Stimulated activated CD8-positive, alpha-beta memory T cell treated with anti-CD3 and anti-CD28 coated beads, Interleukin-4, amount 100 ng/mL, for 4 hours (primary cell): ENCODE measurements at places on chromosomes 3 and 15.

DNA sequence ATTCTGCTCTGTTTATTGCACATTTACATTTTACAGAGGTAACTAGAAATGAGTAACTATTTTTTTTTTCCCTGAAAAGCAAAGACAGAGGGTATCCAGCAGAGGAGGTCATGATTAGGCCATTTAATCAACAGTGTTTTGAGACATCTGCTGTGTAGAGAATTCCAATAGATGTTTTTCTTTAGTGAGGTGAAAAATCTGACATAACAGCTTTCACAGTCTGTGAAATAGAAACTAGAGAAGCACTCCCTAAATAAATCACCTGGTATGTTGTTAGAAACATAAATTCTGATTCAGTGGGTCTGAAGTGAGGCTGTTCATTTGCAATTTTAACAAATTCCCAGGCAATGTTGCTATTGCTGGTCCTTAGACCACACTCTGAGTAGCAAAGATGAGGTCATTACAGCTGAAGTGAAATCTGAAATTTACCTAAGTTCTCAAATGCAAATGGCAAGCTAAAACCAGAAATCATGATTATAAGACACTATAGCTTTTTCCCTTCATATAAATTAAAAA lies 329.2 kb upstream of the LRRC3B start:
- no peak for DNase-seq

DNA sequence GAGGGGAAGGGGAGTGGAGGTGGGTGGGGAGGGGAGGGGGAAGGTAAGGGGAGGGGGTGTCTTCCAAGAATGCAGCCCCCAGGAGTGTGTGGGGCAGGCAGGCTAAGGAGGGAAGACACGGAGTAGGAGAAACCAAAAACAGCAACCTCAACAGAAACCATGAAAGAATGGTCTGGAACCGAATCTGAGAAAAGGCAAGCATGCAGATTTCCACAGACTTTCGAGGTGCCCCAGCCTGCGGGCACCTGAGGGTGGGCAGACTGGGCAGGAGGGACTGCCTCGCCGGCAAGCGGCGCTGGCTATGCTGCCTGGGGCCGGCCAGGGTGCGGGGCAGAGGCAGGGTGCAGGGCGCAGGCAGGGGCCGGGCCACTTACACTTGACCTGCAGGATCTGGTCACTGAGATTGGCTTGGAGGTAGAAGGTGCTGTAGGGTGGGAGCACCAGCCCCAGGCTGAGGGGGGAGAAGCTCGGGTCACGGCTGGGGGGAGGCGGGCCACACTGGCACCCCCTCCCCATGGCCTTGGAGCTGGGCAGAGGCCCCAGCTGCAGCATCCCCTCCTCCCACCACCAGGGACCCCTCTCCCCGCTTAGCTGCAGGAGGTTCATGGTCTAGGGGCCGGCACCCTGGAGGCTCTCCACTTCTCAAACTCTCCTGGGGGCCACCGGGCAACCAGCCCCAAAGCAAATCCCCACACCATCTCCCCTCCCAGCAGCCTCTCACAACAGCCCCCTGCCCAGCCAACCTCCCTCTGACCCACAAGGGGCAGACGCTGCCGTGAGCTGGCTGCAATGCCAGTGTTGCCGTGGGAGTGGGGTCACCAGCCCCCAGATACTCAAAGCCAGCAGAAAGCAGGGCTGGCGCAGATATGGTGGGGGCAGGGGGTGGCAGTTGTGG lies 15.3 kb upstream of the TMEM115 start:
- no peak for DNase-seq

- no peak for DNase-seq
These were observed 5.2 kb upstream of the GJD2 start for GRCh38 chr15:34759992-34760391.

DNA sequence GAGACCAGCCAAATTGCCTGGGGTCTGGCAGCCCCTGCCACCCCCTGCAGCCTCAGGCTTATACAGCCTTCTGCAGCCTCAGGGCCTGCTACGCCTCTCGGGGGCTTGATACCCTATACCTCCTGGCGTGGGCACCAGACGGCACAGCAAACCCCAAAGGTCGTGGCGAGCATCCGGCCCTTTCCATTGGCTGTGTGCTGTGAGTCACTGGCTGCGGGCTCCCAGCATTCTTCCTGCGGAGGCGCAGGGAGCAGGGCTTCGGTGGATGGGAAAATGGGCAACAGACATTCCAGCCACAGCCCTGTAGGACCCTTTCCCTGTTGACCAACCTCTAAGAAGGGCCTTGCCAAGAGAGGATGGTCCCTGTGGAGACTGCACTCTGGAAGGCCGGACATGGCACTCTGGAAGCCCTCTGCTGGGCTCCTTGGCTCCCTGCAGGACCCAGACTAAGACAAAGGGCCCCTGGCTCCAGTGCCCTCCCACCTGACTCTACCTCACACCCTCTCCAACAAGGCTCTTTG lies 59.6 kb downstream of the ITGA11 start:
- DNase-seq, result no peak

GRCh38 chr3:193240850-193241706 lies at the start of gene PLAAT1:
PLAAT1 (plus strand) TSS chr3:193241222; CDS start chr3:193255651, 14,429 bp downstream.
- no peak for DNase-seq

- no peak for DNase-seq
These were observed 42.4 kb downstream of the SEC22A start for GRCh38 chr3:123244128-123244527.

DNA sequence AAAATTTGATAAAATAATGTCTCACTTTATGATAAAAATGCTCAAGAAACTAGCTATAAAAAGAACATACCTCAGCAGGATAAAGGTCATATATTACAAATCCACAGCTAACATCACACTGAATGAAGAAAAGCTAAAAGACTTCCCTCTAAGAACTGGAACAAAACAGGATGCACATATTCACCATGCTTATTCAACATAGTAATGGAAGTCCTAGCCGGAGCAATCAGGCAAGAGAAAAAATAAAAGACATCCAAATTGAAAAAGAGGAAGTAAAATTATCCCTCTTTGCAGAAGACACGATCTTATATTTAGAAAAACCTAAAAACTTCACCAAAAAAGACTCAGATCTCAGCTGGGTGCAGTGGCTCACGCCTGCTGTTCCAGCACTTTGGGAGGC lies 34.0 kb downstream of the SENP7 start:
- no peak for DNase-seq

DNA sequence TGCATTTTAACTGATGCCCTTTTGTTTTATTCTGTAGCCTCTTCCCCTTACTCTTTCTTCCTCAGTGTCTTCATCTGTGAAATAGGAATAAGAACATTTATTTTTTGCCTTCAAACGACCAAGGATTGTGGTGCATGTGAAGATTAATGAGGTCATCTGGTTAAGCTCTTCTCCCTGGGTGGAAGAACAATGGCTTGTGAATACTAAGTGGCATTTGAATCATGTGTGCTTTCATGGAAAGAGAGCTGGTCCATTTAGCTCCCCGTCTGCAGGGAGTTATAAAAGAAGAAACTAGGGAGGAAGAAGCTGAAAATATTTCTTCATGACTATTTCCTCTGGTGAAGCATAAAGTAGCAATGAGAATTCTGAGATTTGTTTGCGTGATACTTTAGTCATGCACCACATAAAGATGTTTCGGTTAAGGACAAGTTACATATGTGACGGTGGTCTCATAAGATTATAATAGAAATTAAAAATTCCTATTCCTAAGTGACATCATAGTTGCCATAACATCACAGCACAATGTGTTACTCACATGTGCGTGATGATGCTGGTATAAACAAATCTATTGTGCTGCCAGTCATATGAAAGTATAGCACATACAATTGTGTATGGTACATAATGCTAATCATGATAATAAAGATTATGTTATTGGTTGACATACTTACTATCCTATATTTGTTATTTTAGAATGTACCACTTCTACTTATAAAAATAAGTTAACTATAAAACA lies 374.3 kb downstream of the RBMS3 start:
- no peak for DNase-seq

DNA sequence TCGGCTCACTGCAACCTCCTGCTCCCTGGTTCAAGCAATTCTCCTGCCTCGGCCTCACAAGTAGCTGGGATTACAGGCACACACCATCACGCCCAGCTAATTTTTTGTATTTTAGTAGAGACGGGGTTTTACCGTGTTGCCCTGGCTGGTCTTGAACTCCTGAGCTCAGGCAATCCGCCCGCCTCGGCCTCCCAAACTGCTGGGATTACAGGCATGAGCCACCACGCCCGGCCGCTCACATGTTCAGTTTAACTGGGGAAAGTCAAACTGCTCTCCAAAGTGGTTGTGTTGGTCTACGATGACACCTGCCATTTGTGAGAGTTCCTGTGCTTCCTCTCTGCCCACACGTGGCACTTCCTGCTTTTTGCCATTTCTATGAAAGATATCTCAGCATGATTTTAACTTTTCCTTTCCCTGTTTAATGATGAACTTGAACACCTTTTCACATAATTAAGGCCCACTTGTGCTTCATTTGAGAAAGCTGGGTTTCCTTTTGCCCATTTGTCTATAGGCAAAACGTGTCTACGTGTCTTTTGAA lies 877 bp upstream of the GP5 start:
- no peak for DNase-seq

DNA sequence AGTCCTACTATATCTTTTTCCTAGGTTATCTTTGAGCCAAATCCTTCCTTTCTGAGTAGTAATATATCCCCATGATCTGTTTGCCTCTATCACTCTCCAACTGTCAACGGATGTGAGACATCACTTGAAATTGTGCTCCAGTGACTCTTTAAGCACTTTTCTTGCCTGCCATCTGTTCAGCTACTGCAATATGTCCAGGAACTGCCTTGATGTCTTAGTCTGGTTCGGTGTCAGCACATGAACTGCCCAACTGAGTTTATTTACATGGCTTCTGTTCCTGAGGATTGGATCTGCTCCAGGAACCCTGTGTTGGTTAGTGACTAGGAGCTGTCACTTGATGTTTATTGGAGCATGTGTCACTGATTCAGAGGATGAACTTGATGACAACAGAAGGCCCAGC lies 116.5 kb downstream of the SLC9A9 start:
- no peak for DNase-seq

DNA sequence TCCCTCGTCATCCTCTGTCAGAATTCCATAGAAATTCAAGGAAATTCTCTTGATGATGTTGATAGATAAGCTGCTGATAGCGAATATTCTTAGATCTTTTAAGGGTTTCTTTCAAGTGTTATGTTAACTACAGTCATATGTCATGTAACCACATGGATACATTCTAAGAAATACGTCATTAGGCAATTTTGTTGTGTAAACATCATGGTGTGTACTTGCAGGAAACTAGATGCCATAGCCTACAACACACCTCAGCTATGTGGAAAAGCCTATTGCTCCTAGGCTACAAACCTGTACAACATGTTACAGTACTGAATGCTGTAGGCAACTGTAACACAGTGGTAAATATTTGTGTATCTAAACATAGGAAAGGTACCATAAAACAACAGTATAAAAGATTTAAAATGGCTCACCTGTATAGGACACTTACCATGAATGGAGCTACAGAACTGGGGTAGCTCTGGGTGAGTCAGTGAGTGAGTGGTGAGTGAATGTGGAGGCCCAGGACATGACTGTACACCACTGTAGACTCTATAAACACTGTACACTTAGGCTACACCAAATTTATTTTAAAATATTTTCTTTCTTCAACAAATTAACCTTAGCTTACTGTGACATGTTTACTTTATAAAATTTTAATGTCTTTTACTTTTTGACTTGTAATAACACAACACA lies 34.6 kb downstream of the GLDN start:
- no peak for DNase-seq

DNA sequence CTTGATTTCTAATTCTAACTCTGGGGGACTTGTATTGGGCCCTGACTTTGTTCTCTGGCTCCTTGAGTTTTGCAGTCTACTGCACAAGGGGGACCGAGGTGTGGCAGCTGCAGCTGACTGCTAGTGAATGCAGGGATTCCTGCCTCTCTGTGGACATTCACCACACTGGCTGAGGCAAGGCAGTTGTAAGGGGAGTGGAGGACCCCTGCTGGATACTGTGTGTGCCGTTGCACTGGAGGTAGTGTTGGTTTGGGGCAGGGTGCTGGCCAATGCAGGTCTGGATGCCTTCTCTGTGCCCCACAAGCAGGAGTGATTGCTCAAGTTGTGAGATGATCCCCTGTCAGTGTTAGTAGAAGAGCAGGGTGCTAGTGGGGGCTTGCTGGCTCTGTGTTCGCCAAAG lies 626.1 kb downstream of the SQOR start:
- DNase-seq, result no peak

DNA sequence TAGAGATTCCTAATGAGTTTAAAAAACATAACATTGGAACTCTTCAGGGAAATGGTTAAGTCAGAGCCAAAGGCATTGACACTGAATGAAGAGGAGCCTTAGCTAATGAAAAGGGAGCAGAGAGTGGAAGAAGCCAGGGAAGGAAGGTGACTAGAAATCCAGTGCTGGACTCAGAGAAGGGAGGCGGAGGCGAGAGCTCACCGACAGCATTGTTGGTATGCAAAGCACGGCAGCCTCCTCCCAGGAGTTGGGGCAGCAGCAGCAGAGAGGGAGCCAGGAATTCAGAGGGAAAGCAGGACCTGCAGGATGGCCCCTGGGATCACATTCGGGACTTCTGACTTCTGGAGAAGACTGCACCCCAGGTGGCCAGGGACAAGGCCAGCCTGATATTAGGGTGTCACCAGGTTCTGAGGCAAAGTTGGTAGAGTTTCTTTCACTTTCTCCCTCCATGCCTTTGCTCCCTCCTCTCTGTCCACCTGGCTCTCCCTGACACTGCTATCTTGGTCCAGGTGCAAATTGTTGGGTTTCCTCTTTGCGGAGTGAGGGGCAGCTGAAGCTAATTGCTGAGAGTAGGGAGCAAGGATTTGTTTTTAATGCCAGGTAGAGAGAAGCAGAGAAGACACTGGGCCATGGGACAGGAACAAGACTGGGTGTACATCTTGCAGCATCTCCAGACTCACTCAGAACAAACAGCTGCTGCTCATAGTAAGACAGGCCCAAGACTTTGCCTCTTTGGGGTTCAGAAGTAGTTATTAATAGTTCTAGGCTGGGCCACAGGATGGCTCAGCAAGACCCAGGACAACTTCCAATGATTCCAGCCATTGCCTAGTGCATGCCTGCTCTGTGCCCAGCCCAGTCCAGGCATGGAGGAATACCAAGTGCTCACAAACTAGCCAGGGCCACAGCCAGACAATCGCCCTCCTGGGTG lies 157.9 kb downstream of the TLE3 start:
- DNase-seq, result no peak

DNA sequence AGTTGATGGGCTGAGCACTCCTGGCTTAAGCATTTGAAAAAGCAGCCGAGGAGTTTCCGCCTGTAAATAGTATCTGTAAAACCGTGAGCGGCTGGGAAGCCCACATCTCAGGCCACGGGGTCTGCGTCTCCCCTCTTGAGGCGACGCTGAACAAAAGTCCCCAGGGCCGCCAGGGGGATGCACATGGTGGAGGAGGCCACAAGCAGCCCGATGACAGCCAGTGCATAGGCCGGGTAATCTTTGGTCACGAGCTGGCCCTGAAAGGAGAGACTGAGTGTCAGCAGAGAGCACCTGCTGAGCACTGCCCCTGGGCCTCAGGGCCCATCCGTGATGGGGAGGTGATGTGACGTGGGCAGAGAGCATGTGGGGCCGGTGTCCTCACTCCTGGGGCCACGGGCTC lies 37.5 kb downstream of the SLC6A20 start:
- DNase-seq, result no peak

GRCh38 chr3:190120269-190121060 lies at the start of gene P3H2:
P3H2 (minus strand) TSS chr3:190120897; CDS start chr3:190120731, 166 bp downstream.
- DNase-seq, result no peak
